Hippocampal formation (tissue), 2 donors: ENCODE measurements at places on chromosomes 2 and 18.

- DNase-seq: no peak
Observed at GRCh38 chr2:156852210-156852609, 405.3 kb upstream of the GALNT5 start.

GRCh38 chr2:23286031-23286757 is 98.8 kb upstream of the KLHL29 start:
- DNase-seq: no peak

DNA sequence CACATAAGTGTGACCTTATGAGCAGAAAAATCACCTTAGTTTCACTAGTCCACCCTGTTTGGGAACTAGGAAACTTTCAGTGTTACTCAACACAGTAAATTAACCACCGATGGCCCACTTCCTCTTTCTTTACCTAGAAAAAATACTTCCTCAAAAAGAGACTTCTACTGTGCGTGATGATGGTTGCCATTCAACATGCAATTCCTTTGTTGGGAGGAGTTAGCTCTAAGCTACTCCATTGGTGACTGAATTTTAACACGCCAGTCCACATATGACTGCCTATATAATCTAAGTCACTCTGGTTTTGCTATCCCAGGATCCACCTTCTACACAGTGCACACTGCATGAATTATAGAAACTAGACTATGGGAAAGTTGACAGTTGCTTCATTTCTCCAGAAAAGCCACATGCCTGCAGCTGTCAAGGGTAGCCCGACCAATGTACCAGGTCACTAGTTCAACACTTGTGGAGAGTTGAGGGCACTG is 47.8 kb upstream of the REG3G start:
- DNase-seq: no peak

DNA sequence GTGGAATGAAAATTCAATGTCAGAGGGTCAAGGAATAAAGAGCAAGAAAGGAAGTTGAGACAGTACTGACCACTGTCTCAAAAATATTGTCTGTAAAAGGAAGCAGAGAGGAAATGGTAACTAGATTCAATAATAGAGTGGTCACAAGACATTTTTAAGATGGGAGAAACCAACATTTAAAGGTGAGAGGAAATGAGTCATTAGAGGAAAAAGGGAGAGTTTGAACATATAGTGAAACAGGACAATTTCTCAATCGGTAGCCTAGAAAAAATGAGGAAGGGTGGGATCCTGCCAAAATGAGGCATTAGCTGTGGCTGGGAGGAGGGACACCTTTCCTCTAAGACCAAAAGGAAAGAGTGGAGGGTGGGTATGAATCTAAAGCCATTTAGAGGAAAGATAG is 288.5 kb downstream of the SP3 start:
- no peak for DNase-seq

DNA sequence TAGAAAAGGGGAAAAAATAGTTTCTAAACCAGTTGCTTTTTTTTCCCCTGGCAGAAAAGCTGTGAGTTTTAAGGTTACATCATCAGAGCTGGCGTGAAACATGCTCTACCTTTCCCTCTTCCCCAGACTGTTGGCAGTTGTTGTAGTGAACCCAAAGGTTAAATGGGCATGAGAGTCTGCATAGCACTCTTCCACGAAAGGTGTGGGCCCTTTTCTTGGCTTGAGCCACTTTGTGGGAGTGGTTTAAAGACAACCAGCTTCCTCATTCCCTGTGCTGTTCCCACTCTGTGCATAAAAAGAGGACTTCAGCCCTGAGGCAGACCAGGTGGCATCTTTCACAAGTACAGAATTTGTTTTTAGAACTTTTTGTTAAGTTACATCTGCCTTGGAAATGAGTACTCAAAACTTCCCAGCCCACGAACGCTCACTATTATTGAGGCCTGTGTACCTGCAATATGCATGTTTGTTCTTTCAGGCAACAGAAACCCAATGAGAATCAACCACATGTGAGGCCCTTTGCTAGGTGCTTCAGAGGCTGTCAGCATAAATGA is 243.8 kb downstream of the BABAM2 start:
- DNase-seq: peak; percentile 47

DNA sequence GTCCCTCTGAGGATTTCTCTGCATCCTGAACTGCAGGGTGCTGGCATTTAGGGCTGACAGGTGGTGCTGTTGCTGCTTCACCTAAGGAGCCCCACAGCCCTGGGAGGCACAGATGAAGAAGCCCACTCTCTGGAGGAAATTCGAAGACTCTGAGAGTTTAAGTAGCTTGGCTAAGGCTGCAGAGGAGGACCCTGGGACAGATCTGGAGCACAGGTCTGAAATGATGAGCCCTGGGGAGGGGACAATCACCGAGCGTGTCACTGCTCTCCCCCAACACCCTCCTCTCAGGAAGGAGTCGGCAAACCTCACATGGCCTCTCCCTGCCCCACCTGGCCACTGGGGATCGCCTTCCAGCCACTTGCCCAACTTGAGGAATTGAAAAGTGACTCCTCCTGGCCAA is 18.6 kb downstream of the CYP27C1 start:
- no peak for DNase-seq

- DNase-seq: no peak
Observed at GRCh38 chr18:40485318-40485717, 1469.7 kb upstream of the PIK3C3 start.

DNA sequence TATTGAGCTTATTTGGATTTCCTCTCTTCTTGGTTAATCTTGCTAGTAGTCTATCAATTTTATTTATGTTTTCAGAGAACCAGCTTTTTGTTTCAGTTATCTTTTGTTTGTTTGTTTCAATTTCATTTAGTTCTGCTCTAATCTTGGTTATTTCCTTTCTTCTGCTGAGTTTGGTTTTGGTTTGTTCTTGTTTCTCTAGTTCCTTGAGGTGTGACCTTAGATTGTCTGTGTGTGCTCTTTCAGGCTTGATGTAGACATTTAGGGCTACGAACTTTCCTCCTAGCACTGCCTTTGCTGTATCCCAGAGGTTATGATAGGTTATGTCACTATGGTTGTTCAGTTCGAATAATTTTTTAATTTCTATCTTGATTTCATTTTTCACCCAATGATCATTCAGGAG is 141.6 kb downstream of the ZNF236 start:
- no peak for DNase-seq

DNA sequence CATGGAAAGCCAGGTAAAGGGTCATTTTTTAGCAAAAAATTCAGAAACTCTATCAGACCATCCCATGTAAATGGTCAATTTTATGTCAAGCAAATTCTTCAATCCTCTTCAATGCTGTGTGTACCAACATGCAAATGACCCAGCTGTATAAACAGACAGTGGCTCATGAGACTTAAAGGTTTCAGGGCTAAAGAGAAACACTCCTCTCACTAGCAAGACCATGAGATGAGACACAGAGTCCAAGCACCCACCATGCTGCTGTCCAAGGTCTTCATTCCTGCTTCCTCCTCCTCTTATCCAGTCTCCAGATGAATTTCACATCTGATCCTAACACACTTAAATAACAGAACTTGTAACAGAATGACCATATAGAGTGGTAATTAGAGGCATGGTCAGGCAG is 30.8 kb upstream of the ONECUT2 start:
- no peak for DNase-seq

GRCh38 chr2:212494418-212495020 is 44.1 kb downstream of the ERBB4 start:
- no peak for DNase-seq

DNA sequence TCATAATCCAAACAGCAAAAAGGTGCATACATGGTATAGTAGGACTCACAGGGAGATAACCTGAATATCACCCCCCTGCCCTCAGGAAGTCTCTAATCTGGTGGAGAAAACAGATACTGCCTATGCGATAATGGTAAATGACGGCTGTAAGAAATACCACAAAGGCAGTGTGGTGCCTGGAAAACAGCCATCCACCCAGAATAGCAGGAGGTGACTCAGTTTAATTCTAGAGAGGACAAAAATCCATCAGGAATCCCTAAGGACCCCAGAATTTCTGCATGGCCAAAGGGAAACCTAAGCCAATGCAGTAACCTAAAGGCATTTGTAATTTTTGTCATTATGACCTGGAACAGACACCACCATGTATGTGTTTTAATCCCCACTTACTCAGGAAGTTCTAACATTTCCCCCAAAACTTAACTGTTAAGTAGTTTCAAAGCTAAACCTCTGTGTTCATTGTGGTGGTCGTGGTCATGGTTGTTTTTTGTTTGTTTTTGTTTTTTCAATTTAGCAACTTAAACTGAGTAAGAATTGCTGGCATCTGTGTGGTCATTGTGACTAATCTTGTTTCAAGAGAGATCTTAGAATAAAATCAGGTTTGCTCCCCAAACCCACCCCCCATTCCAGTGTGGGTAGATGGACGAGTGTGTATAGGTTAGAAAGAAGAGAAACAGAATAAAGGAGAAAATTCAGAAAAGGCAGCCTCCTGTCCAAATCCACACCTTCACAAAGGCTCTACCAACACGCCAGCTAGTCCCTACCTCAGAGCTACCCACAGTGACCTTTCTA is 121.5 kb upstream of the CDCA7 start:
- DNase-seq: no peak

- no peak for DNase-seq
Observed at GRCh38 chr2:149536649-149537048, 50.9 kb downstream of the MMADHC start.
